Suppressor macrophage (primary cell): ENCODE measurements at places on chromosomes 11 and 22.

GRCh38 chr11:128530118-128531074 is 57.0 kb downstream of the ETS1 start:
- DNase-seq: no peak

DNA sequence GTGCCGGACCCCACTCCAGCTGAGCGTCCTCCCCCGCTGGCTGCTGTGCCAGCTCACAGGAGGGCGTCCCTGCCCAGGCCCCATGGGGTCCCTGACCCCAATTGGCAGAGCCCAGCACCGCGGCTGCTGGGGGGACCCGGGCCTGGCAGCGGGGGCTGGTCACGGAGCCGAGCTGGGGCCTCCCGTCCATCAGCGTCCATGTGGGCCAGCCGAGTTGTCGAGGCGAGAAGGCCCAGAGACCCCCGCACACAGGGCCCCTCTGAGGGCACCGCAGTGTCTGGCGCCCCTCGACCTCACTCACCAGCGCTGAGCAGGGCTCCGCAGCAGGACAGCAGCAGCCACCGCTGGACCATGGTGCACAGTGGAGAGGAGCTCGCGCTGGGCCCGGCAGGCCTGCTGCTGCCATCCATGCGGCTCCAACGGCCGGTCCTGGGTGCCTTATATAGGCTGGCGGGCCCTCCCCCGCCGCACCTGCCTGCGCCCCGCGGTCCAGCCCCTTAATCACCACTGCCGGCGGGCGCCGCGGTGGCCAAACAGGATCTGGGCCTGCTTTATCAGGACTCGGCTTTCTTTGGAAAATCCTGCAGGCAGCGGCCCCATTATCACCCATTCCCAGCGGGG is at the start of gene MUC6:
Gene MUC6 (minus strand): TSS at position 416 of the 621 bp plus-strand sequence. CDS start 63 bp downstream, at position 353.
- DNase-seq: no peak

- DNase-seq: no peak
Measured at GRCh38 chr11:125404157-125404810, 91.8 kb downstream of the FEZ1 start.

- no peak for DNase-seq
Measured at GRCh38 chr11:17600316-17601255, 53.5 kb downstream of the OTOG start.

DNA sequence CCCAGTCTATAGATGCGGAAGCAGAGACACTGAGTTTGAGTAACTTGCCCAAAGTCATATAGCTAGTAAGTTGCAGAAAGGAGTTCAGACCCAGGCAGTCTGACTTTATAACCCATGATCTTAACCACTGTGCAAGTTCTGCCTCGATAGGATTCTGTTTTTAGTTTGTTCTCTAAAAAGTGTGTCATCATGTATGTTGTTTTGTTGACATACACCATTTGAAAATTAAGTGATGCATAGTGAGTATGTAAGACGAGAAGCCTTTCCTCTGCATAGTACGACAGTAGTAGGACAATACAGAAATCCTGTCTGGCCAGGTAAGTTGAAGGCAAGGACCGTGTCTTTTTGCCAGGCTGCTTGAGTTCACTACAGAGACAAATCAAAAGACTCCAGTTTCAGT is 3.3 kb downstream of the ZC3H12C start:
- DNase-seq: peak; percentile 61

DNA sequence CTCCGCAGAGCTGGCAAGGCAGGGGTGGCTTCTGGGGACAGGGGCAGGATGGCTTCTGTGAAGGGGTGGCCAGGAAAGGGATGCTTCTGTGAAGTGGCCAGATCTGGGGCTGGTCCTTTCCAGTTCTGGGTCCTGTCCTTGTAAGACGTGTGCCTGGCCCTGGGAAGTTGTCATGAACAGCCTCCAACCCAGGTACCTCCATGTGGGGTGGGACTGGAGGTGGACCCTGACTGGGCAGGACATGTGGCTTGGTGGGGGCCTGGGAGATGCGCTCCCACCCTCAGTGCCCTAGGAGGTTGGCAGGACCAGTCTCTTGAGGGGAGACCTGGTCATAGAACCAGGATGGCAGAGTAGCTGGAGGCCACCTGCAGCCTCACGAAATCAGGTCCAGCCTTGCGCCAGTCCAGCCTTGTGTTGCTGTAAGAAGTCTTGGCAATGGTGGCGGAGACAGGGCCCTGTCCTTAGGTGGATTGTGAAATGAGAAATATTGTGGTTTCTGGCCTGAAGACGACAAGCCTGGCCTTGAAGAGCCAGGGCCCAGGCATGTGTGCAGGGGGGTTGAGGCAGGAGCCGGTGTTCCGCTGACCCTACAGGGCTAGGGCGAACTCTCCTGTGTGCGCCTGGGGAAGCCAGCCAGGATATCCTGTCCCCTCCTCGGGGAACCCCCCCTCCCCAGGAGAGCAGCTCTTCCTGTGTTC is 2.6 kb downstream of the KCNQ1 start:
- DNase-seq: peak; percentile 46

GRCh38 chr11:75734491-75735180 is 17.0 kb downstream of the MOGAT2 start:
- no peak for DNase-seq

DNA sequence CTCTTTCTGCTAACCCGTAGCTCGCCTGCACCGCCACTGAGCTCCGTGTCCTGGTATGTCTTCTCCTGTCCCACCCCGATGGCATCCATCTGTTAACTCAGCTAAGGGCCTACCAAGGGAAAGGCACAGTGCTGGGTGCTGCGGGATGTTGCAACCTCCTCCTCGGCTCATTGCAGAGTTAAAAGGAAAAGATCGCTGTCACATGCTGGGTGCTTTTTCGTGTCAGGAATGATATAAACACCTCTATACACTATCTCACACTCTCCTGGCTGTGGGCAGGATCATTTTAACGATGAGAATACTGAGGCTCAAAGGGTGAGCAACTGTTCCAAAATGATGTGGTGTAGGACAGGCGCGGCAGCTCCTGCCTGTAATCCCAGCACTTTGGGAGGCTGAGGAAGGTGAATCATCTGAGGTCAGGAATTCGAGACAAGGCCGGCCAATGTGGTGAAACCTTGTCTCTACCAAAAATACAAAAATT is 10.1 kb downstream of the TXN2 start:
- no peak for DNase-seq

- peak; percentile 9 for DNase-seq
Measured at GRCh38 chr11:5809122-5809519, 397 bp downstream of the OR52N2 start.

DNA sequence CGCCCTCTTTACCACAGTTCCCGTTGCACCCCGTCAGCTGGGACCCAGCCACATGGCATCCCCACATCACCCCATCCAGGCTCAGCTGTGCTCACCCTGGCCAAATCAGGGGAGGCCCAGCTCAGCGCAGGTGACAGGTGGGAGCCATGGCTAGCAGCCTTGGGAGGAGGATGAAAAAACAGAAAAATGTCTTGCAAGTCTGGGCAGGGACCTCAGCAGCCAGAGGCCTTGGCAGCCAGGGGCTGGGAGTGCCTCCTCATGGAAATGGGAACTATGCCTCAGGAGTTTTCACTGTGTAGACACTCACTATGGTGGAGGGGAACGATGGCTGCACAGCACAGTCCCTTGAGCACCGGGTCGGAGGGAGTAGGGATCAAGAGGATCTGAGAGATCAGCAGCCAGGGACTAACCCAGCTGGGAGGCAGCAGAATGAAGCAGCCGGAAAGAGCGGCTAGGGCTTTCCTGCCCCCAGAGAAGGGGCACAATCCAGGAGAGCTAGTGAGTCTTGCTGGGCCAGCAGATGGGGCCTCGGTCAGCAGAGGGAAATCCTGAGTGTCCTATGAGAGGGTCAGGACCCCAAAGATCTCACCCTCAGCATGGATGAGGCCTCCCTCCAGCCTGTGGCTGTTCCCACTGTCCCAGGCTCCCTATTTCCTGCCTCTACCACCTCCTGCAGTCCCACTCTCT is 6.2 kb upstream of the FTH1 start:
- DNase-seq: peak; percentile 64

DNA sequence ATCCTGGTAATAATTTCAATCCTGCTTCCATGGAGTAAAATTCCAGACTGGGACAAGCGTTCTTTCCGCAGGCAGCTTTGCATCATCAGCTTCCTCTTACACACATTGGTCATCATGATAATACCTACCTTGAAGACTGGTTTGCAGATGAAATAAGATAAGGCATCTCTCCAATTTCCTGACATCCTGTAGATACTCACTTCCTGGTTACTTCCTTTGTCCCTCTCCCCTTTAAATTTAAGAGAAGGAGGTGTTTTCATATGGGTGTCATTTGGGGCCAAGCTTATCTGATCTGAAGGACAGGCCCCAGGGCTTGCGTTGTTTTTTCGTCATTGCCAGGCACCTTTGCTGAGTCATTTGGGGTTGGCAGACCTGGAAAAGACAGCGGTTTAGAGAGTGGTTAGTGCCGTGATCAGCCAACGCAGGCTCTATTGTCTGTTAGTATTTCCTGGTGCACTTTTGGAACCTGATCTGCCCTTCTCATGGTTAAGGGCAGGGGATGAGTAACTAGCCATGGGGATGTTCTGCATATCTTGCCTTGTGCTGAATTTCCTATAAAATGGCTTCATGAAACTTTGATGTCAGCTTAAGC is 24.1 kb downstream of the GRAMD1B start:
- peak; percentile 52 for DNase-seq

DNA sequence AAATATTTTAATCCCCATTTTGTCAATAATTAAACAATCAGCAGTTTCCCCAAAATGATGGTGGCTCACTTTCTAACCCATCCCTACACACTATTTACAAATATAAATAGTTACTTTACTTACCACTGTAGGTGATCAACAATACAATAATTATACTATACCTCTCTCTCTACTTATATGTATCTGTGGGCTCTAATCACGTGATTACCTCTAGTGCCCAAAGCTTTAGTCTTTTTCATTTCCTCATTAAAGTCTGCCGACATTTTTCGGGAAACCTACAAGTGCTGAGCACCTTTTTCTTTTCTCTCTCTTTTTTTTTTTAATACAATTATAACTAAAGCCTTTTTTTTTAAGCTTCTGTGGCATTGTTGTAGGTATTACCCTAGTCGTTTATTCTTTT is 23.9 kb downstream of the DLG2 start:
- no peak for DNase-seq

GRCh38 chr11:2468363-2469235 is 23.8 kb downstream of the KCNQ1 start:
- peak; percentile 43 for DNase-seq

DNA sequence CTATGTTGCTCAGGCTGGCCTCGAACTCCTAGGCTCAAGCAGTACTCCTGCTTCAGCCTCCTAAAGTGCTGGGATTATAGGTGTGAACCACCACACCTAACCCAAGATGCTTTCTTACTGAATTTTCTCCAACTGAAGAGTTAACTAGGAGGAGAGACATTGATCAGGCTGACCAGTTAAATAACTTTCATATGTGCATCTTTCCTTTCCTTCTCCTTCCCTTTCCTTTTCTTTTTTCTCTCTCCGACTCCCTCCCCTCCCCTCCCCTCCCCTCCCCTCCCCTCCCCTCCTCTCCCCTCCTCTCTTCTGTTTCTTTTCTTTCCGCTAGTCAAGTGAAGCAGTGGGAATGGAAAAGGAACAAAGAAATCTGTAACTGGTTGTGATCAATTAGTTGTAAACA is 26.7 kb downstream of the XRCC6 start:
- DNase-seq: no peak

GRCh38 chr22:24847490-24847889 is 41.5 kb downstream of the SGSM1 start:
- DNase-seq: no peak

DNA sequence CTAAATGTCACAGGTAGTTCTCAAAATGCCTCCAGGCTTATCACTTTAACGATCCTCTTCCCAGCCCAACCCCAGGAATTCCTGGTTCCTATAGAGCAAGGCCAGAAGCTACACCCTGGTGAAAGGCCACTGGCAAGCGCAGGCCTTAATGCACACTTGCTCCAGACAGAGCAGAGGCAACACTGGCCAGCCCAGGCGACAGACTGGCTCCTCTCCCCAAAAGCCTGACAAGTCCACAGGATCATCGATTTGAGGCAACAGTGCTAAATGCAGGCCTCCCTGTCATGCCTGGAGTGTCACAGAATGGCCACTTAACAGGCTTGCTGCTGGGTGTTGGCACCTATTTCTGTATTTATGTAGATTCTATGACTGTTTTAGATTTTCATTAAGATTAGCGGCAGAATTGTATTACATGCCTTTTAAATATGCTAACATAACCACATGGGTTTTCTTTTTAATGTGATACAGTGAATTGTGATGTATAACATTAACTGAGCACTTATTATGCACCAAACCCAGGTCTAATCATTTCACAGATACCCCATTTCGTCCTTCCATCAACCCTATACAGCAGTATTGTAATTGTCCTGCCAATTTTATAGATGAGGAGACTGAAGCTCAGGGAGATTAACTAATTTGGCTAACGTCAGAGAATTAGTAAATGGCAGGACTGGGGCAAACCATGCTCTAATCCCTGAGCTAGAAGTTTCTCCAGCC is 38.6 kb downstream of the PACSIN2 start:
- DNase-seq: no peak
